ENCODE measurements at places on chromosomes 11 and 22.
A peak's percentile ranks its signal among the peaks of the same experiment; 100 is the strongest.

DNA sequence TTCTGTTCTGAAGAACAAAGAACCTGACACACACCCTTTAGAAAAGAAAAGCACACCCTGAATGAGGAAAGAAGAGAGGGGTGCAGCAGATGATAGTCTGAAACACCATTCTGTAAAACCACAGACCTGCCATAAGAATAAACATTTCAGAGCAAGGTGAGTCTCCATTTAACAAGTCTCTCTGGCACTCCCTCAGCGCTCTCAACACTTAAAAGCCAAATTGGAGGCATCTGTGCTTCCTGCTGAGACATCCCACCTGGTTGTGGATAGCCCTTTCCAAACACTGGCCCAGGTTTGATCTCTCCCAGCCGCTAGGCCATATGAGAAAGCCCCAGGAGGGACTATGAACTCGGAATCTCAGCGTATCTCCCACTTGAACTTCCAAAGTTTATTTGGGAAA is 36.3 kb downstream of the ETS1 start:
- DNase-seq = no peak

- DNase-seq = no peak
Measured at GRCh38 chr11:73227571-73228211, 9.6 kb downstream of the P2RY2 start.

GRCh38 chr11:60867871-60868681 is 734 bp downstream of the ZP1 start:
- DNase-seq = no peak

GRCh38 chr11:69841859-69842698 is 22.9 kb upstream of the FGF3 start:
- no peak for DNase-seq

DNA sequence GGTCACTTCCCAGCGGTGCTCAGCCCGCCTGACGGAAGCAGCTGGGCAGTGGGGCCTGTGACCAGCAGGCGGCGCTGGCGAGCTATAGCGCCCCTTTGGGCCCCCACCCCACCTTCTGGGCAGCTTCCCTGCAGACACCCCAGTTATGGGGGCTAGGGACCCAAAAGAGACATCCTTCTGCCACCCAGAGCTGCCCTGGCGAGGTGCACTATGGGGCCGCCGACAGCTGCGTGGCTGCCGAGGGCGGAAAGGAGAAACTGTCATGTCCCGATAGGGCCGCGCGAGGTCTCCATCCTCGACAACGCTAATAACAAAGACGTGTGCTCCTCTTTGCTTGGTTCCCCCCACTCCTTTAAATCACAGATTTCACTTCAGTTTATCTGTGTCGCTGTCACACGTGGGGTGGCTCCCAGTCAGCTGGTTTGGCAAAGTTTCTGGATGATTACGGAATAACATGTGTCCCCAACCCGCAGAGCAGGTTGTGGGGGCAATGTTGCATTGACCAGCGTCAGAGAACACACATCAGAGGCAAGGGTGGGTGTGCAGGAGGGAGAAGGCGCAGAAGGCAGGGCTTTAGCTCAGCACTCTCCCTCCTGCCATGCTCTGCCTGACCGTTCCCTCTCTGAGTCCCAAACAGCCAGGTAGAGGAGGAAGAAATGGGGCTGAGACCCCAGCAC is 673 bp upstream of the MYO7A start:
- DNase-seq = peak; percentile 13

- DNase-seq = no peak
Measured at GRCh38 chr11:6526411-6527135, 29.5 kb downstream of the DNHD1 start.

DNA sequence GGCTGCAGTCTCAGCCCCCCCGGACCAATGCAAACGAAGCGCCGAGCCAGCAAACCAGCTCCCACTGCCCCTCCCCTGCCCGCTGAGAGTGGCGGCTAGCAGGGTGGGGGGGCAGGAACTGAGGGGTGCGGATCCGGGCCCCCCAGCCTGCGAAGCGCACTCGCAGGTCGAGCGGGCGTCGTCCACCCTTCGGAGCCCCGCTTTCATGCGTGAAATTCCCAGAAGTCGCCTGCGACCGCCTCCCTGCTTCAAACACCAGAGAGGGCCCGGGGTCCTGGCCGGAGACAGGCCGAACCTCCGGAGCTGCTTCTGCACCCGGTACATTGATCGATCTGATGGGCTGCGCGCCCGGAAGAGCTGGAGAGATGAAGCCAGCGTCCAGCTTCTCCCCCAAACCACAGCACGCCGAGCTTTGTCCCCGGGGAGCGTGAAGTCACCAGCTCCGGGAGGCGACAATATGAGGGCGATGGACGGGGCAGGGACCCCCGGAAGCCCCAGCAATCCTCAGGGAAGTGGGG is 646 bp upstream of the PATZ1 start:
- DNase-seq = no peak

DNA sequence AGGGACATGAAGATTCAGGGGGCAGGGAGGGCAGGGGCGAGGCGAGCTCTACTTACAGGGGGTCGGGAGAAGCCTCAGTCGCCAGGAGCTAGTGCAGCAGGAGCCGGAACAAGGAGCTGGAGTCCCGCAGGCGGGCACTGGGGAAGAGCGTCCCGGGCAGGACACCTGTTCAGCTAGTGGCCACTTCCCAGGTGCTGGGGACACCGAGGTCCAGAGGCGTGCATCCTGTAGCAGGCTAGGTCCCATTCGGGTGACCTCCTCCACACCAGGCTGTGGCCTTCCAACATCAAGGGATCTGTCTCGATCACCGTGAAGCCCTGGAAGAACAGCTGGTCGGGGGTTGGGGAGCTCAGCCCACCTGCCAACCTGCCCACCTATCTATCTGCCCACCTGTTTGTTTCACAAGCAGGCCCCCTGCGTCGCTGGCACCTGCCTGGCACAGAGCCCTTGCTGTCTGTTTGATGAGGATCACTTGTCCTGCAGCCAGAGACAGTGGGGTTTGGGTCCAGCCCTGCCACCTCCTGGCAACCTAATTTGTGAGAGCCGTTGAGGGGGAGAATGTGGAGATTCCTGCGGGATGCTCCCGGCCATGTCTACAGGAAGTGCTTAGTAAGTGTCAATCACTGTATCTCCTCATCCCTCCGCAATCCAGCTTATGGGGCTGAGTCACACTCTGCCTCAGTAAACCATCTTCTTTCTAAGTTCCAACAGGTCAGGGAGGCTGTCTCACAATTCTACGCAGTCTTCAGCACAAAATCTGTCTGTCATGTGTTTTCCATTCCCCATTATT is 940.9 kb downstream of the BRD1 start:
- DNase-seq = no peak

DNA sequence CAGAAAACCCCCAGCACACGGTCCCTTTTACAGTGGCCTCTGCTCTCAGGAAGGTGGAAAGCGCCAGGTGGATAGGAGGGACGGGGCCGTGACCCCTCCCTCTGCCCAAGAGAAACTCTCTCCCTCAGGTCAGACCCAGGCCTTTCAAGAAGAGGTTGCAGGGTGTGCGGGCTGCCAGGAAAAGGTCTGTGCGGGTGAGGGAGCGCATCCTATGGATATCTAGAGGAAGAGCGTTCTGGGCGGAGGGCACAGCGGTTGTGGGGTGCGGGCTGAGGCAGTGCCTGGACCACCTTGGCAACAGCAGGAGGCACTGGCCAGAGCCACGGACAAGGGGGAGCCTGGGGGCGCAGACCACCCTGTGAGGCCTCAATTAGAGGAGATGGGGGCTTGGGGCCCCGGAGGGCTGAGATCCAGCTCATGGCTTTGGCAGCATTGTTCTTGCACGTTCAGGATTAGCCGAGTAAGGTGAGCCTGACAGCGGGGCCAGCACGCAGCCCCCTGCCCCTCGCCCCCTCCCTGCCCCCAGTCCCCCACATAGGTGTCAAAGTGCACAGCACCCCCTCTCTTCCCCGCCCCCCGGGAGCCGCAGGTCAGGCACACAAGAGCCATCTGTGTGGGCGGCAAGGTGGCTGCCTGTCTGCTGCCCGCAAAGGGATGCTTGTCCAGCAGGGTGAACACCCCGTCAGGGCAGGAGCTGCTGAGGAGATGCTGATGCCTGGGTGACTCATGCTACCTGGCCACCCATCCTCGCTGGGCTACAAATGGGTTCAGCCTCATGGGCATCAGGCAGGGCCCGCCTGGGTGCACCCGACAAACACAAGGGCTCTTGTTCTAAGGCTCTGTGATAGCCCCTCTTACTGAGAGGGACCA is 92.8 kb upstream of the KCNQ1OT1 start:
- DNase-seq = no peak

- DNase-seq = no peak
Measured at GRCh38 chr11:126406368-126406767, 50.9 kb downstream of the ST3GAL4 start.

DNA sequence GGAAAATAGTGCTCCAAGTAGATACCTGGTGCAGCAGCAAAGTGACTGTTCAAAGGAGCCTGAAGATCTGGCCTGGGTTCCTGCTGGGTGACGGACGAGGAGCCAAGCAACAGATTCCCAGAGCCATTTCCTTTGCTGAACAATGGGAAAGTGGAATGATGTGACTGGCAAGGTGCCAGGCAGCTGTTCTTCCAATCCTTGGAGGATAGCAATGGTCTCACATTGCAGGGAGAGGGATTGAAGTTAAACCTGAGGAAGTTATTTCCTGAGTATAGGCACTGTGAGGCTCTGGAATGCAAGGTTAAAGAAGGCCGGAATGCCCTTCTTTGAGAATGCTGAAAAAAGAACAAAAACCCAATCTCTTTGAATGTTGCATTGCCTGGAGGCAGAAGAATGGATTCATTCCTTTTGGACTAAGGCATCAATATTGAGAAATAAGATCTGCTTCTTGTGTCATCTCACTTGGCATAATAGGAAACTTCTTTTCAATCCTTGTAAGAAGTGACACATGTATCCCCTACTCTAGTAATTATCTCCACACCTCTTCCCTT is 223.8 kb downstream of the BLID start:
- DNase-seq = no peak
